ENCODE measurements at places on chromosomes 4 and X. TPM values are rescaled to one million over a fixed set of nuclear protein-coding genes. Genes with fewer than 3 reads are reported as not detected.

The ENOX2 gene
- 17.5 TPM for polyA plus RNA-seq

The GUCY1B1 gene
- polyA plus RNA-seq = 2.2 TPM

The LSM6 gene
- 5.8 TPM for polyA plus RNA-seq

The LRRC66 gene
- 0.28 TPM for polyA plus RNA-seq

The REELD1 gene
- polyA plus RNA-seq = not detected

The SNCA gene
- 0.50 TPM for polyA plus RNA-seq

DNA sequence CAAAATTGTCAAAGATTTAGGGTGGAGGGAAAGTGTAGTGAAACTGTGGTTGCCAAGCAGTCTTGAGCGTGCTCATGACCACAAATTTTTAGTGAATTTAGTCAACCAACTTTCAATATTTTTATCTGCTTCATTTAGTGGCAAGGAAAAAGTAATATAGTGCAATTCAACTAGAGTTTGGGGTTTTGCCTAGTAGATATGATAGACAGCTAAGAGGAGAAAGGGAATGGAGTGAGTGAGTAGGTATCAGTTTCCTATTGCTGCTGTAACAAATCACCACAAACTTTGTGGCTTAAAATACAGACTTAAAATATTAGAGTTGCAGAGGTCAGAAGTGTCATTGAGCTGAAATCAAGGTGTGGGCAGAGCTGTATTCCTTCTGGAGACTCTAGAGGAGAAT, 3.7 kb upstream of the CT47C1 start:
- no peak for DNase-seq

- DNase-seq = no peak
These were observed 106.2 kb upstream of the PTCHD1 start for GRCh38 chrX:23228454-23228853.

GRCh38 chr4:45910511-45910910, 213.3 kb downstream of the GABRG1 start:
- no peak for DNase-seq

- DNase-seq = no peak
These were observed 123.3 kb downstream of the MBNL3 start for GRCh38 chrX:132365490-132365889.

GRCh38 chrX:20664774-20665173, 398.1 kb upstream of the RPS6KA3 start:
- DNase-seq = no peak

DNA sequence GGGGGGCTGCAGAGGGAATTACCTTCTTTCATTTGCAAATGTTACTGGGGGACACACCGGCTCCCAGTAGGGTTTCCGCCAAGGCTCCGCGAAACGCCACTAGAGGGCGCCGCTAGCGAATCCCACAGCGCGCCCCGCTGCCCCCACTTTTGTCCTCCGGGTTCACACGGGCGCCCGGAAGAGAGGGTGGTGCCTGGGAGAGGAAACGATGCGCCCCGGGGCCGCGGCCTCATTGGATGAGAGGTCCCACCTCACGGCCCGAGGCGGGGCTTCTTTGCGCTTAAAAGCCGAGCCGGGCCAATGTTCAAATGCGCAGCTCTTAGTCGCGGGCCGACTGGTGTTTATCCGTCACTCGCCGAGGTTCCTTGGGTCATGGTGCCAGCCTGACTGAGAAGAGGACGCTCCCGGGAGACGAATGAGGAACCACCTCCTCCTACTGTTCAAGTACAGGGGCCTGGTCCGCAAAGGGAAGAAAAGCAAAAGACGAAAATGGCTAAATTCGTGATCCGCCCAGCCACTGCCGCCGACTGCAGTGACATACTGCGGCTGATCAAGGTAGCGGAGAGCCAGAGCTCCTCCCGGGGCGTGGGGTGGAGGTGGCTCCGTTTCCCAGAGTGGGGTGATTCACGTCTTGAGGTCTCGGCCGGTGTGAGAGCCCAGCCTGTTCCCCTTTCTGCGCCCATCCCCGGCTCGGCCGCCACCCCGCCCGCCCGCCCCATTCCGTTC, at the start of gene SAT1:
SAT1 (plus strand) TSS at position 311 of the 726 bp plus-strand sequence; CDS start at position 490, 179 bp downstream.
- peak; percentile 38 for DNase-seq

- no peak for DNase-seq
These were observed 10.4 kb downstream of the AFP start for GRCh38 chr4:73446336-73446938.

- DNase-seq = no peak
These were observed 10.0 kb downstream of the SMC1A start for GRCh38 chrX:53412446-53412845.

DNA sequence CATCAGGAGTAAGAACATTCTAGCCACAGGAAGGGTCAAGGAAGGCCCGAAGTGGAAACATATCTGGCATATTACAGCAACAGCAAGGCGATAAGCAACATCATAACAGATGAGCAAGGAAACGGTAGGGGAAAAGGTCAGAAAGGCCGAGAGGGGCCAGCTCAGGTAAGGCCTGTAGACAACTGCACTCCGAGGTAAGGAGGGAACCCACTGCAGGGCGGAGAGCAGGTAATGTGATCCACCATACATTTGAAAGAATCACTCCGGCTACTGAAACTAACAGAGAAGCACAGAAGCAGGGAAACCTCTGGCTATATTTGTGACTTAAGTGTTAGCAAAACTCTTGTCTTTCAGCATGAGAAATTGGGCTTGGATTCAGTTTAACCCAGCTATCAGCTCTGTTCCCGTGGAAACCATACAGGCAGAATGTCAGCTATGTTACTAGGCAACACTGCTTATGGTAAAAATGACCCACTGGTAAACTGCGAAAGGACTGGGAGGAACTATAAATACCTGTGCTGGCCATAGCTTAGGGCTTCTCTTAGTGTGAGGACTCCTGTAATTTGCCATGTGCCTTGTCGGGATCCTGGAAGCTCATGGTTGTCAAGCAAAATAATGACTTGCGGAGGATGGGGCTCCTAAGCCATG, 31.0 kb downstream of the FRYL start:
- no peak for DNase-seq

GRCh38 chr4:188195389-188195985, 56.2 kb downstream of the TRIML1 start:
- DNase-seq = no peak

DNA sequence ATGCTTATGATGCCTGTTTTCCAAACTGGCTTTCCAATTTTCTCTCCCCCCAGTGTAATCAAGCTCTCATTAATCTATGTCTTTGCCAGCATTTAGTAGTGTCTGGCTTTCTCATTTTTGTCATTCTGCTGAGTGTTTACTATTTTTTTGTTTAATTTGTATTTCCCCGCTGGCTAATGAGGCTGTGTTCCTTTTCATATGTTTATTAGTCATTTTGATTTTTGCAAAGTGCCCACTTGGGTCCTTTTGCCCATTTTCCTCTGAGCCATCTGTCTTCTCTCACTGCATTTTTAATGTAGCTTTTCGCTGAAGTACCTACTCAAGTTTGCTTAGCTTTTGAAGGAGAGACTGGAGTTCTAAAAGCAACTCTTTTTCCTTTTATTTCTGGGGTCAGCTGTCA, 14.7 kb downstream of the DCK start:
- no peak for DNase-seq

DNA sequence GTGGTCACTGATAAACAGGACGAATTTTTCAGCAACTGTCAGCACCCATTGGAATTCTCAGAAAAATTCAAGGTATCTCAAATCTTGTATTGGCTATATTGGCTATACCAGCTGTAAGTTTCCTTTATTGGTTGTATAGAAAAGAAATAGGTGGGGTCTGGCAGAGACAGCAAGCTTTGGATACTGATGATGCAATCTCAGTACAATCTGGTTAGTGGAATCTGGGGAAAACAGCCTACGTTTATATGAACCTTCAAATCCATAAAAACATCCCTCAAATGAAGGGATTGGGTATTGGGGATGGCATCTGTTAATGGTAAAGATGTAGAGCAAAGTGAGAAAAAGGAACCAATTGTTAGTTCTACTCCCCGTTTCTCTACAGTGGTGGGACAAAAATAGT, 76.4 kb upstream of the MBNL3 start:
- no peak for DNase-seq

DNA sequence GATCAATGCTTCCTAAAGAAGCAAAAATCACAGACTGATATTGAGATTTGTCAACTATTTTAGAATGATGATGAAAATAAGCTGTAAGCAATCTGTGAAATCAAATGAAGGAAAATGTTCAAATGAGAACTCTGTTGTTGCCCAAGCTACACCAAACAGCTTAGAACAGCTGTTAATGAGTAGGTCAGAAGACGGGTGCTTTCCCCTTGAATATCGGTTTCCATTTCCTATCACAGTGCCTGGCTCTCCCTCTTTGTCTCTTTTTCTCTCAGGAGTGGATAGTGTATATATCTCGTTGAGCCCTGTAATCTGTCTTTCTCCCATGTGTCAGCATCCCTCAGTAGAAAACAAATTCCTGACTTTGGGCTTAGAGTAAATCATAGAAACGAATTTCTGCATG, 1592.9 kb upstream of the TENM3 start:
- DNase-seq = no peak

GRCh38 chr4:117971403-117971802, 62.9 kb upstream of the NDST3 start:
- DNase-seq = peak; percentile 24

DNA sequence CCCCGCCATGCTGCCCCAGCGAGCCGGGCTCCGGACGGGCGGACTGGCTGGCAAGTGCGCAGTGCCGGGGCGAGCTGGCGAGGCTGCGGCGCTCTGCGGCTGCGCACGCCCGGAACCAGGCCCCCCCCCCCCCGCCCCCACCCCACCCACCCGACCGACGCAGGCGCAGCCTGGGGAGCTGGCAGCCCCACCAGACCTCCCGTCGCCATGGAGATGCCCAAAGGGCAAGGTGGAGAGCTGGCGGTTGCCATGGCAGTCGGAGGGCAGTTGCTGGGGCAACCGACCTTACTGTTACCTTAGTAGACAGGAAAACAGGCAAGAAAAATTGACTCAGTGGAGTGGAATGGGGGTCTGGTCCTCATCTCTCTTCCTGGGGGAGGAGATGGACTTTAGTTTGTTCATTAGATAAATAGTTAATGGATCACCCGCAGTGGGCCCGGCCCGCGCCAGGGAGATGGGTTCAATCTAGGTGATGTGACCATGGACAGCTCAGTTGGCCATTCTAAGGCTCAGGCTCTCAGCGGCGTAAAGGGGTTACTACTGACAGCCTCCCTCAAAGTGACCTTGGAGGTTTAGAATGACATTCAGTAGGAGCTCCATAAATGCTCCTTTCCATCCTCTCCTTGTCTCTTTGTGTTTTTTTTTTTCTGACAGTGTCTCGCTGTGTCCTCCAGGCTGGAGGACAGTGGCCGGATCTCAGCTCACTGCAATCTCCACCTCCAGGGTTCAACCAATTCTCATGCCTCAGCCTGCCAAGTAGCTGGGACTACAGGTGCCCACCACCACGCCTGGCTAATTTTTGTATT, at the start of gene PCSK1N:
PCSK1N (minus strand) TSS at position 87 of the 806 bp plus-strand sequence; CDS start at position 9, 78 bp downstream.
- no peak for DNase-seq

DNA sequence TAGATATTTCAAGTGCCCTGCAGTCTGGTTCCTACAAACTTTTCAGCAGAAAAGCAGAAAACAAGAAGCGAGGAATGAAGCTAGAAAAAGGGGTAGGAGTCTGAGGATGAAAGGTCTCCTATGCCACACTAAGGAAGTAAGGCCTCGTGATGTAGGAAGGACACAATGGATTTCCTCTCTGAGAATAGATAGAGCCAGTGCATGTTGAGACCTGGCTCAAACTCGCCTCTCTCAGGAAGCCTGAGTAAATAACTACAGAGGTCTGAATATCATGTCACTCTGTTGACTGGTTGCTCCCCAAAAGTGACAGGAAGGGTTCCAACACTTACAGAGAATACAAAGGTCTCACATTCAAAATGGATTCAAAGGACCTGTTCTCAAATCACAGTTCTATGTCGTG, 93.3 kb downstream of the GRIA3 start:
- DNase-seq = no peak

DNA sequence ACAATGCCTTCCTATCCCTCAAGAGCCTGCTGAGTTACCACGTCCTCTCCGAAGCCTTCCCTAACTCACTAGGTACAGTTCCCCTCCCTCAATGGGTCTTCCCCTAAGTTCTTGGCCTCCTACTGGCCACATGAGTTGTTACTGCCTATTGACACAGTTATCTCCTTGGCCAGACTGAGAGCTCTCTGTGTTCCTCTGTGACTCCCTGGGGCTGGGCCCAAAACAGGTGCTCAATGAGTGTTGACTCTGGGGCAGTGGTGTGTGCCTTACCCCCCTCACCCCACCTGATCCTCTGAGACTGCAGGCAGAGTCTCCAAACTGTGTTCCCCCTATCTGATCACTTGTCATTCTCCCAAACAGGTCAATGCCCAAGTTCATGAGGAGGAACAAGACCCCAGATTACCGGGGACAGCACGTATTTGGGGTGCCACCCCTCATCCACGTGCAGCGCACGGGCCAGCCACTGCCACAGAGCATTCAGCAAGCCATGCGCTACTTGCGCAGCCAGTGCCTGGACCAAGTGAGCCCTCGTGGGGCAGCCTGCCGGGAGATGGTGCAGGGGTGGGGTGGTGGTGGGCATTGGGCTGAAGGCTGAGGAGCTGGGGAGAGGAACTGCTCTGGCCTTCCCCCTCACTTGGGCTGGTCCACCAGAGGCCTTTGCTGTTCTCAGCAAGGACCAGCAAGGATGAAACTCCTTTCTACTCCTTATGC, 72.6 kb downstream of the STARD8 start:
- no peak for DNase-seq

GRCh38 chrX:112645774-112646173, 34.0 kb downstream of the LHFPL1 start:
- DNase-seq = no peak

DNA sequence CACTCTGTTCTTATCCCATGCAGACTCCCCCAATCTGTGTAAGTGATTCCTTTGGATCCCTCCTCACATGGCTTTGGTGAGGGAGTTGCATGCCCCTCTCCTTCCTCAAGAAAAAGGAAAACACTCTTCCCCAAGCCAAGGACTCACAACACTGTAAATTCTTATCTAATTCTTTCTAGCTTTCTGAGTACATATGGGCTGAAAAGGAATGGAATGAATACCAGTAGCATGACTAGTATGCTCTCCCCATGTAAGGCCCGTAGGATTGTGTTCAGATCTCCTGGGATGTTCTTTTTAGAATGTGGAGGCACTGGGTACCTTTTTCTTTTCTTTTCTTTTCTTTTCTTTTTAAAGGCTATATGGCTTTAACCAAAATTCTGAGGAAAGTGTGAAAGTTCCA, 17.0 kb upstream of the MAGED1 start:
- DNase-seq = no peak

DNA sequence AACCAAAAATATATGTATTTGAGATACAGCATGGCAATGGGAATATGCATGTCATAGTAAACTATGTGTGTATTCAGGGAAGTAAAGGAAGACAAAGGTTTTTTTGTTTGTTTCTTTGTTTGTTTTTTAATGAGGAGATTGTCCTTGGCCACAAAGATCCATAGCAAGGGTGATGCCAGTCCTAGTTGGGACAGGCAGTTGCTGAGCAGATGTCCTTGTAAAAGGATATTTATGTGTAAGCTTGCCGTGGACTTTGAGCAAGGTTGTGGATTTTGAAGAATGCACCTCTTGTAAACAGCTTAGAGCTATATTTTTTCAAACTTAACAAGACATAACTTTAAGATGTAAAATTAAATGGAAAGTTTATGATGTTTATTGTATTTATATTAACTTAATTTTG, 69.9 kb upstream of the GABRE start:
- DNase-seq = no peak

- peak; percentile 75 for DNase-seq
These were observed 37.9 kb downstream of the FAT1 start for GRCh38 chr4:186685767-186686183.

Measured in BJ (cell line).